Hematopoietic multipotent progenitor cell treated with erythropoietin and hydrocortisone succinate and interleukin-3 and kit ligand, for 8 days (in vitro differentiated cells): ENCODE measurements at places on chromosomes 1 and 21.
A peak's percentile ranks its signal among the peaks of the same experiment; 100 is the strongest.

DNA sequence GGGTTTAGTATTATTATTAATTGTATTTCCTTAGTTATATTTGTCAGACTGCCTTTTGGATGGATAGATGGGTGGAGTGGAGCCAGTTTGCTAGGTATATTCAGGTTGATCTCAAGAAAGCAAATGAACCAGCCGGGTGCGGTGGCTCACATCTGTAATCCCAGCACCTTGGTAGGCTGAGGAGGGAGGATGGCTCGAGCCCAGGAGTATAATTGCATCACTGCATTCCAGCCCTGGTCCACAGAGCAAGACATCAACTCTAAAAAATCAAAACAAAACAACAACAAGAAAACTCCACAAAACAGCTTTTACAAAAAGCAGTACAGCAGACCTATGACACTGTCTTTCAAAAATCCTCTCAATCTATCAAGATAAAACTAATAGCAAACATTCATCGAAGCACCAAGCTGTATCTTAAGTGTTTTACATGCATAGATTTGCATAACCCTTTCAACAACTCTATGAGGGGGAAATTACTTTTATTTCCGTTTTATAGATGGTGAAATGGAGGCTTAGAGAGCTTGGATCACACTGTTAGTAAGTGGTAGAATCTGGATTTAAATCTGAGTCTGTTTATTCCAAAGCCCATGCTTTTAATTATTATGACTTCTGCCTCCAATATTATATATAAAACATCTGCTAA lies 25.5 kb downstream of the KMO start:
- no peak for DNase-seq

GRCh38 chr1:17539477-17540254 lies at the start of gene ARHGEF10L:
TSS of gene ARHGEF10L (plus strand) at chr1:17539698. CDS start at chr1:17580596, 40,898 bp downstream.
- no peak for DNase-seq

- no peak for DNase-seq
Observed at GRCh38 chr1:14851760-14852159, 253.3 kb downstream of the KAZN start.

DNA sequence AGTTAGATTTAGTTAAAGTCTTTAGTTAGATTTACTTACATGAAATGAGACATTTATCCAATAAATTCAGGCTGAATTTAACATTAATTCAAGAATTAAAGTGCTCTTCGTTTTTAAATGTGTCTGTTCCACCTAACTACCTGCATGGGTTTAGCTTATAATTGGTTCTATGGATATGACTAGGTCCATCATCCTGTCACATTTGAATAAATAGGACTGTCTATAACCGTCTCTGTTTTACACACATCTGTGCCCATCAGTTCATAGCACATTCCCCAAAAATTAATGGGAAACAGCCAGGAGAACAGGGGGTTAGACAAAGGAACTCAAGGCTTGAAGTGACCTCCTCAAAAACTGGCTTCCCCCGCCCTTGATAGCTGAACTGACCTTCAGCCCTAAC lies 219.6 kb downstream of the MRPL39 start:
- DNase-seq = no peak

GRCh38 chr1:109864047-109864822 lies 46.4 kb upstream of the CSF1 start:
- DNase-seq = peak; percentile 89

DNA sequence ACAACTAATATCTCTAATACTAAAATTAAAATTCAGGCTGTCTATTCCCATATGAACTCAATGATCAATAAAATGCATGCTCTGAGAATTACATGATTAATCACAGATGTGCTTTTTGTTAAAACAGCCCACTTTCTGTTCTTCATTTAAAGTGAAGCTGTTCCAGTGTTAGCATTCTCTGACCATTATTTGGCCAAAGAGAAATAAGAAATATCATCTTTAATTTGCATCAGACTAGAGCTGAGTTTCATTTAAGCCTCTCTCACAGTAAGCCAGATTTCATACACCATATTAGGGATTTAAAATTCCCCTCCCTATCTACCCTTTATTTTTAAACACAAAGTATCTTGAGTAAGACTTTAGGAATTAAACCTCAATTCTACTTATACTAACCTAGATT lies 261.6 kb downstream of the TPR start:
- DNase-seq = no peak

DNA sequence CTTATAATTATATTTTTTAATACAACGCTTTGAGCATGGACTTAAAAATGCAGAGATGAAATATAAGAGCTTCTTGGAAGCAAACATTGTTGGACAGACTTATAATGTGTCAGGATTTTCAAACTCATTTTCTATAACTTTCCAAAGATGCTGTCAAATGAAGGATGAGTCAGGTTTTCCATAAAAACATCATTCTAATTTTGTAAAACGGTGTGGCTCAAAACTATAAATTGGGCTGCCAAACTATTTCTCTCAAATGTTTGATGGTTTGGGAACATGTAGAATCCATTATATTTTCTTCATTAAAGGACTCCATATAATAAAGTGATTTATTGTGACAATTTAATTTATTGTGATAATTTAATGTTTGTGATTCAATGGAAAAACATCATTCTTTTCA lies 511.2 kb downstream of the USP25 start:
- no peak for DNase-seq

DNA sequence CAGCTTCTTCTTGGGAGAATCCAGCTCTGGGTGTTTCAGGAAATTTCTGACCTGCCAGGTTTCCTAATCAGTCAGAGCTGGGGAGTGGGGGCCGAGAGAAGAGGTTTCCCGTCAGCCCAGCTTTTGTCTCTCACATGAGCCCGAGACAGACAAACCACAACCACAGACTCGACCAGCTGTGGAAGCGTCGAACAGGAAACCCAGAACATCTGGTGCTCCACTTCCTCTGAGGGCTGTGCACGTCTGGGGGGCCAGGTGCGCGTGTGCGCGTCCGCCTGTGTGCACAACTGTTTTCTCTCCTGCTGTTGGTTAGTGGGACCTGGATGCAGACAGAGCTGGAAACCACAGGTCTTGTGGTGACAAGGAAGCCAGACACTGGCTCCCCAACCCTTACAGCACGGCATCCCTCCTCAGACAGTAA lies 113.0 kb upstream of the SLC25A33 start:
- DNase-seq = peak; percentile 49

GRCh38 chr1:161182214-161182613 lies 4.9 kb upstream of the B4GALT3 start:
- DNase-seq = peak; percentile 43

DNA sequence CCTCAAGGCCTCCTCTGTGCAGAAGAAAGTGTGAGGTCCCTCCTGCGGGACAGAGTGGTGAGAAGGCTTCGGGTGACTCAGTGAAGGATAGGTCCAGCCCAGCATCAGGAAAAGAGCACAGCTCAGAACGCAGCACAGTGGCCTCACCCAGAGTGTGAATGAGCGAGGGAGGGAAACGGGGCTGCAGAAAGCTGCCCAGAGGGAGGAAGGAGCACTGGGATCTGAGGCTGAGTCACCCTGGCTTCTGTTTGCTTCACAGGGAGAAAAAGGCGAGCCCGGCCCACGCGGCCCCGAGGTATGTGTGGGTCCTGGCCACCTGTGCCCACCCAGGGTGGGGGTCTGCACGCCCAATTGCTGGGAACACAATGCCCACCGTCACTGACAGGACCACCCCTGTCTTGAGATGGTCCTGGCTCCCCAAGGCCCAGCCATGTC lies 24.3 kb downstream of the COL6A2 start:
- DNase-seq = no peak

DNA sequence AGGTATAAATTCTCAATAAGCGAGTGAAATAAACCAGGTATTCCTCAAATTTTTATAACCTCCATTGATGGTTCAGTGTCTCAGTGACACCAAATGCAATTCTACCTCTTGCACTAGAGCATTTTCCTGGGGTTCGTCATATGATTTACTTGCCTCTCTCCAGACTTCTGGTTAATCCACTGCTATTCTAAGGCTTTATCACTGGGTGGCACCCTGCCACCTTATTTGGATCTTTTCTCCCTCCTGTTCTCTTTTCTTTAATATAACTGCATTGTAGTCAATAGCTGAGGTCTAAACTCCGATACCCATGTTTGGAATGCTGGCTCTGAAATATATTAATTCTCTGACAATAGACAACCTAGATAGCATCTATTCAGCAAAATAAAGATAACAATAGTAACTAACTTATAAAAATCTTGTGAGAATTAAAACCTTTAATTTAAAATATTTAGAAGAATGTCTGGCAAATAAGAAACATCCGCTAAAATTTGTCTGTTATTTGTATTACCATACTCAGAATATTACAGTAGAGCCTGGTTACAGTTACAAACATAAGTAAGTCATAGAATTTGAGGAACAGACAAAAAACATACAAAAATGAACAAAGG lies 436.4 kb downstream of the PLA2G4A start:
- peak; percentile 52 for DNase-seq

DNA sequence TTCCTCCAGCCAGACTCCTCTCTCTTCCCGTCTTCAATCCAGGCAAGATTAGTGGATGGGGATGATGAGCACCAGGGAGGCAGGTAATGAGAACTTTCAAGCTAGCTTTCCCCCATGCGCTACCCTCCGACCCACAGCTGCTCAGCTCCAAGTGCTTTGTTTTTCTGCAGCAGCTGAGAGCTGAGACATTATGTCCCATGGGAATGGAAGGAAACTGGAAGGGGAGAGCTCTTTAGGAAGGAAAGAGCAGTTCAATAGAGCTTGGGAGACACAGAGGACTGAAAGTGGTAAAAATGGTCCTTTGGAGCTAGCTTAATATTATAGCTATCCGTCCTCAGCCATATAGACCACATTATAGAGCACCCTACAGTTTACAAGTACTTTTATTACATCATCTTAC lies 39.8 kb downstream of the RAB3B start:
- no peak for DNase-seq

DNA sequence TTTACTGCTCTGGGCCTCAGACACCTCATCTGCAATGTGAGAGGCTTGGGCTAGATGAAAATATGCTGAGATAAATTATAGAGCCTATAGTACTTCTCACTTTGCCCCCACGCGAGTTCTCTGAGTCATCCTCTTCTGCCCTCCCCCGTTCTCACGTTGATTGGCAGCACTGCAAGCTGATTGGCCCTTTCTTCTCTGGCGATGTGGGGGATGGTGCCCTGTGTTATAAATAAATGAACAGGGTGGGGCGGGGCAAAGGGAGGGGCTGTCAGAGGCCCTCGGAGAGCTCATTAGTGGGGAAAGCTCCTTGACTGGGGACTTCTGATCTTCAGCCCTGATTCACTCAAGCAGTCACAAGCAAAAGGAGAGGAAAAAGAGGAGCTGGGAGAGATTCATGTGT lies 64.3 kb upstream of the ZC3H12A start:
- DNase-seq = peak; percentile 5

DNA sequence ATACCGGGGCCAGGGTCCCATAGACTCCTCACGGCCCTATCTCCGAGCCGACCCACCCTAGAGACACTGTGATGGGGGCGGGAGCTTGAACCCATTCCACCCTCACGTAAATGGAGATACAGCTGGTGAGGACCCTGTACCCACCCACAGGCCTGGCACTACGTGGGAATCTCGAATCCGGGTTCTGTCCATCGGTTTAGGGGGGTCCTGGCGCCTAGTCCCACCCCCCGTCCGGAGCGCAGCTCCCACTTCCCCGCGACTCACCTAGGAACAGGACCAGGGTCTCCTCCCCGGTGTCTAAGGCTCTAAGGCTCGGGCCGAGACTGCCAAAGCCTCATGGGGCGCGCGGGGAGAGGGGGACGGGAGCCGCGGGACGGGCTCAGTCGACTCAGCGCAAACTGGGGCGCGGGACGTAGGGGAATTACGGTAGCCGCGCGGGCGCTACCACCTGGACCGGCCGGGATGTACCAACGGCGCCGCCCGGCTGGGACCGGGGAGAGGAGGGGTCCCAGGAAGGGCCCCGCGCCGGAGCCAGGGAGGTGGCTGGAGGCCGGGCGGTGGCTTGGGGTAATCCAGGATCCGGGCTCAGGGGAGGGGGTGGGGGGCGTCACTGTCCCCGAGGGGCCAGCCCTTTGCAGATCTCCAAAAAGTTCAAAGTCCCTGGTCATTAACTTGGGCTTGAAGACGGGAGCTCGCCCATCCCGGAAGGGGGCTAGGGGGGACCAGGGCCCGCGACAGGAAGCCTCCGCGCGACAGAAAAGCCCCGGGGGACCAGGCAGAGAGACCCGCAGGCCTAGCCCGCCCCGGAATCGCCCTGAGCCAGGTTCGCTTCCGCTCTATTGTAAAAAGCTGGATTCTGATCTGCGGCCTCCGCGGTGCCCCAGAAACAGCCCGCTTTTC lies 1.0 kb downstream of the PLEKHG5 start:
- peak; percentile 41 for DNase-seq

- DNase-seq = no peak
Observed at GRCh38 chr1:13737398-13737797, 37.4 kb downstream of the PRDM2 start.

- DNase-seq = no peak
Observed at GRCh38 chr1:164495905-164496304, 63.1 kb upstream of the PBX1 start.

GRCh38 chr1:90502696-90503095 lies 214.4 kb downstream of the BARHL2 start:
- DNase-seq = no peak

DNA sequence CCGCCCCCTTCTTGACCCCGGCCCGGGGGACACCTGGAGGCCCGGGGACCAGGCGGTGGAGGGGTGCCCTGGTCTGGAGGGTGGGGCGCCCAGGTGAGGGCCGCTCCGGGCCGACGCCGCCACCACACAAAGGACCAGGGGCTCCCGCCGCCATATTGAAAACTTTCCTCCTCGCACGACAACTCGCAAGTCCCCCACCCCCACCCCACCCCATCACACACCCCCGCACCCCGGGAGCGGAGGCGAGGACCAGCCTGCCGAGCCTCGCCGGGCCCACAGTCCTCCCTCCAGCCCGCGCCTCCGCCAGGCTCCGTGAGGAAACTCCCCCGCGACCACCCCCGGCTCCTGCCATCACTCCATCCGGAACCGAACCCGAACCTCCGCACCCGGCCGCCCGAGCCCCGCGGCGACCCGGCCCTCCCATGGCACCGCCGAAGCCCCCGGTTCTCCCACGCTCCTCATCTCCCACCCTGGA lies 733 bp downstream of the KDM5B start:
- peak; percentile 52 for DNase-seq

GRCh38 chr1:59016390-59016789 lies 232.5 kb upstream of the JUN start:
- DNase-seq = no peak

DNA sequence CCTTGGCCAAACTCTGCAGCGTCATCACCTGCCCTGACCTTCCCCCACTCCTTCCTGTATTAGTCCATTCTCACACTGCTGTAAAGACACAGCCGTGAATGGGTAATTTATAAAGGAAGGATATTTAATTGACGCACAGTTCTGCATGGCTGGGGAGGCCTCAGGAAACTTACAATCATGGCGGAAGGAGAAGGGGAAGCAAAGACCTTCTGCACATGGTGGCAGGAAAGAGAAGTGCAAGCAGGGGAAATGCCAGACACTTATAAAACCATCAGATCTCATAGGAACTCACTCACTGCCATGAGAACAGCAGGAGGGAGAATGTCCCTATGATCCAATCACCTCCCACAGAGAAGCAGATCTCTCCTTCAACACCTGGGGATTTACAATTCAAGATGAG lies 408.5 kb downstream of the PTPRU start:
- DNase-seq = no peak

GRCh38 chr1:235326719-235327558 lies 1.0 kb downstream of the ARID4B start:
- DNase-seq = peak; percentile 51
